Sigmoid colon (tissue), 7 donors: ENCODE measurements at places on chromosomes 4 and X. TPM values are rescaled to one million over a fixed set of nuclear protein-coding genes. Genes with fewer than 3 reads are reported as not detected.
A peak's percentile ranks its signal among the peaks of the same experiment; 100 is the strongest.

DNA sequence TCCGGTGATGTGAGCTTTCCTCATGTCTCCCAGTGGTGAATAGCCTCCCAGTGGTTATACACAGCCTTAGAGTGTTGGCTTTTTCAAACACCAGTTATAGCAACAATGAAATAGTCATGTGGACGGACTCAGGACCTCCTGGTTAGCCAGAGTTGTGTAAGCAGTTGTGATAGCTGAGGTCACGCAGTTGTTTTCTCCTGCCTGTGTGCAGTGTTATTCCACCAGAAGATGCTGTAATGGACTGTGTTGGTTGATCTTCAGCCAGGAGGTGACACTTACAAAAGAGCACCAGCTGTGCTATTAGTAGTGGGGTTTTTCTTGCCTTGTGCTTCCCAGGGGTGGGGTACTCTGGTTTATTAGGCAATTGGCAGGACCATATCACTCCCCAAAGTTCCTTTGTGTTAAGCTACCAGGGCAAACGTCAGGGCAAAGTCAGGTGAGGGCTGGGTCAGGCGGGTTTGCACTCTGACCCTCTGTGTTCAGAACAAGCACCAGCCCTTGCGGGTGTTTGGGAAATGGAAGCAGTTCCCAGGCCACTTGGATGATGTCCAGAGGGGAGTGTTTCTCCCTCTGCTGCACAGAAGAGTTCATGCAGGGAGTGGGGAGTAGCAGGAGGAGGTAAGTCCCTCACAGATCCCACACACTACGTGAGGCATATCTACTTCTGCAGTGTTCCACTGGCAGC lies 252.6 kb downstream of the TMEM47 start:
- H3K4me1 ChIP-seq, result no peaks in the 10 kb centered on the region
- no peak overlapping the region for H3K27ac ChIP-seq
- H3K36me3 ChIP-seq, result no peaks in the 10 kb centered on the region

DNA sequence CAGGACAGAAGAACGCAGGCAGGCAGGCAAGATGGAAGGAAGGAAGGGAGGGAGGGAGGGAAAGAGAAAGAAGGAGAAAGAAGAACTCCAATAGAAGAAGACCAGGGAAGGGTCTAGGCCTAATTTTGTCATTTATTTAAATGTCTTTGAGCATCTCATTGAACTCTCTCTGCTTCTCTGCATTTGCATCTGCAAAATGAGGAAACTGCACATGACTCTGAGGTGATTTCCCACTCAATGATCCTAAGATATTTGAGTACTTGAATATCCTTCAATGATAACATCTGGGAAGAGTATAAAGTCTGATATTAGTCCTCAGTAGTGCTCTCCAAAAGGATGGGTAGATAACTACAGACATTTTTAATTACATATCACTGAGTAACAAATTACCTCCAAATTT lies 33.1 kb upstream of the RBPJ start:
- no peak overlapping the region for H3K4me3 ChIP-seq
- H3K4me1 ChIP-seq, result no peaks in the 10 kb centered on the region
- H3K27me3 ChIP-seq, result no peaks in the 10 kb centered on the region

GRCh38 chrX:9127986-9128385 lies 94.1 kb upstream of the FAM9B start:
- H3K4me3 ChIP-seq, result no peak overlapping the region
- H3K36me3 ChIP-seq, result no peaks in the 10 kb centered on the region
- no peak for DNase-seq

- no peak overlapping the region for H3K27ac ChIP-seq
- no peaks in the 10 kb centered on the region for H3K4me1 ChIP-seq
- H3K36me3 ChIP-seq, result no peaks in the 10 kb centered on the region
- DNase-seq, result no peak
- H3K27me3 ChIP-seq, result no peaks in the 10 kb centered on the region
These were observed 201.3 kb upstream of the GNPDA2 start for GRCh38 chr4:44927399-44928380.

- no peaks in the 10 kb centered on the region for H3K27me3 ChIP-seq
- H3K27ac ChIP-seq, result no peak overlapping the region
- H3K36me3 ChIP-seq, result no peaks in the 10 kb centered on the region
- no peaks in the 10 kb centered on the region for H3K4me1 ChIP-seq
- no peak overlapping the region for H3K4me3 ChIP-seq
These were observed 458.1 kb upstream of the INTU start for GRCh38 chr4:127174616-127175015.

DNA sequence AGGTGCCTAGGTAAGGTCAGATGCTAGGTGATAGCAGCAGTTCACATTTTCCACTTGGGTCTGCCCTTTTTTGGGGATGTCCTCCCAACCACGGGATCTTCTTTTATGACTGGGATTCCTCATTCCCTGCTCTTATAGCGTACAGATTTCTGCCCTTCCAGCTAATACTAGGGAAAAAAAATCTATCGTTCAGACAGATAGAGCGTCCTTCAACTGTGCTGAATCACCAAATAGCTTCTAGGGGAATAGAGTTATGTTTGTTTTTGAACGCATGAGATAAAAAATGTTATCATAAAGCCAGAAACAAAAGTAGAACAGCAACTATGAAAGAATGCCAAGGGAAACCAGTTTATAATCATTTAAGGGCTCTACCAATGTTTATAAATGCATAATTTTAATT lies 13.0 kb downstream of the RAP2C start:
- H3K27ac ChIP-seq, result no peak overlapping the region
- no peaks in the 10 kb centered on the region for H3K27me3 ChIP-seq
- H3K4me1 ChIP-seq, result no peaks in the 10 kb centered on the region
- no peak for DNase-seq
- no peak overlapping the region for H3K4me3 ChIP-seq

DNA sequence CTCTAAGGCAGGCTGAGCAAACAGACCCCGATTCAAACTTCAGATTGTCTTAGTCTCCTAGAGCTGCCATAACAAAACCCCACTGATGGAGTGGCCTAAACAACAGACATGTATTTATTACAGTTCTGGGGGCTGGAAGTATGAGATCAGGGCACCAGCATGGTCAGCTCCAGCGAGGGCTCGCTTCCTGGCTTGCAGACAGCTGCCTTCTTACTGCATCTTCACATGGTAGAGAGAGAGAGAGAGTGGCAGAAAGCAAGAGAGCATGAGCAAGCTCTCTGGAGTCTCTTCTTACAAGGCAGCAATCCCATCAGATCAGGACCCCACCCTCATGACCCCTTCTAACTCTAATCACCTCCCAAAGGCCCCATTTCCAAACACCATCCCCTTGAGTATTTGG lies 22.3 kb upstream of the SORCS2 start:
- H3K27me3 ChIP-seq, result no peaks in the 10 kb centered on the region
- no peak overlapping the region for H3K4me3 ChIP-seq
- no peaks in the 10 kb centered on the region for H3K36me3 ChIP-seq
- no peak for DNase-seq
- H3K27ac ChIP-seq, result no peak overlapping the region

DNA sequence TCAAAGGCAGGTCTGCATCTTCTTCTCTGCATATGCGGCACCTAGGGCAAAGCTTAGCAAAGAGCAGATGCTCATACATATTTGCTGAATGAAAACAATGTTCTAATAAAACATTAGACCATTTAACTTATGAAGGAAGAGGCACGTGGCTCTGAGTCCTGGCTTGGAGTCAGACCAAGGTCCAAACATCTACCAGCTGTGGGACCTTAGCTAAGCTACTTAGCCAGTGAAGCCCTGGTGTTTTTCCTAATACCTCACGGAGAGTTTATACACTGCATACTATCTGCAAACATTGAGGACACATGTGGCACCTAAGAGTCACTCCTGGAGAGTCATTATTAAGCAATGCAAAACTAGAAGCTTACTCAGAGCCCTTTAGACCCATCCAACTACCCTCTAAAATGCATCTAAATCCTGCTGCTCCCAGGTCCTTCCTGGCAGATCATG lies 9.0 kb downstream of the PDGFC start:
- peak; percentile 91 for DNase-seq
- H3K36me3 ChIP-seq, result no peaks in the 10 kb centered on the region
- H3K27ac ChIP-seq, result peak overlapping the region; percentile 72
- H3K4me1 ChIP-seq, result peaks cover 44% of the 10 kb centered on the region
- H3K27me3 ChIP-seq, result no peaks in the 10 kb centered on the region

DNA sequence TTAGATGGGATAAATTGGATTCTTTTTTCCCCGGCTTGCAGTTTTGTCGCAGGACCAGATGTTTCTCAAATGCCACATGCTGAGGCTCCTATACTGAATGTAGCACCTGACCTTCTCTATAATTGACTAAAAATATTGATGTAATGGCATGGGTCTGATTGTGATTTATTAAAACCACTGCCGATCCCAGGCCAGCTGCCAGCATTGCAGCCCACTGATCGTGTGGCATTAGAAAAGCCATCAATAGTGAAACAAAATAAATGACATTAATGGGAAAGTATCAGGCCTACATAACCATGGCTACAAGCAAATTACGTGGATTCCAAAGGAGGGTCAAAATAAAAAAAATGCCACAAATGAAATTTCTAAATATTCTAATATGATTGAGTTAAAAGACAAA lies 98.7 kb downstream of the MAB21L2 start:
- no peak overlapping the region for H3K27ac ChIP-seq
- DNase-seq, result no peak
- H3K4me3 ChIP-seq, result no peak overlapping the region
- H3K36me3 ChIP-seq, result no peaks in the 10 kb centered on the region
- no peaks in the 10 kb centered on the region for H3K4me1 ChIP-seq
- no peaks in the 10 kb centered on the region for H3K27me3 ChIP-seq

- no peak overlapping the region for H3K27ac ChIP-seq
- no peaks in the 10 kb centered on the region for H3K36me3 ChIP-seq
- no peaks in the 10 kb centered on the region for H3K27me3 ChIP-seq
These were observed 15.1 kb downstream of the S100G start for GRCh38 chrX:16665089-16665488.

- H3K27me3 ChIP-seq, result no peaks in the 10 kb centered on the region
- no peaks in the 10 kb centered on the region for H3K4me1 ChIP-seq
- no peak for DNase-seq
- no peak overlapping the region for H3K4me3 ChIP-seq
- H3K27ac ChIP-seq, result no peak overlapping the region
These were observed 414.9 kb upstream of the PITX2 start for GRCh38 chr4:111037591-111038360.

- no peak overlapping the region for H3K4me3 ChIP-seq
- no peak for DNase-seq
- no peaks in the 10 kb centered on the region for H3K27me3 ChIP-seq
- H3K4me1 ChIP-seq, result no peaks in the 10 kb centered on the region
These were observed 355.9 kb downstream of the OPHN1 start for GRCh38 chrX:68077378-68077777.

DNA sequence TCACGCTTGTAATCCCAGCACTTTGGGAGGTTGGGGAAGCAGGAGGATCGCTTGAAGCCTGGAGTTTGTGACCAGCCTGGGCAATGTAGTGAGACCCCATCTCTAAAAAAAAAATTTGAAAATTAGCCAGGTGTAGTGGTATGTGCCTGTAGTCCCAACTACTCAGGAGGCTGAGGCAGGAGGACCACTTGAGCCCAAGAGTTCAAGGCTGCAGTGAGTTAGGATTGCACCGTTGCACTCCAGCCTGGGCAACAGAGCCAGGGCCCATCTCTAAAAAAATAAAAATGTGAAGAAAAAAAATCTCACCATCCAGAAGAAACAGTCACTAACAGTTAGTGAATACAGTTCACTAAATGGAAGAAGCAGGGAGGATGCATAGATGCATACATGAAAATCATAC lies 34.8 kb downstream of the TMEM271 start:
- no peaks in the 10 kb centered on the region for H3K36me3 ChIP-seq
- H3K4me3 ChIP-seq, result no peak overlapping the region
- no peaks in the 10 kb centered on the region for H3K4me1 ChIP-seq
- no peak overlapping the region for H3K27ac ChIP-seq

DNA sequence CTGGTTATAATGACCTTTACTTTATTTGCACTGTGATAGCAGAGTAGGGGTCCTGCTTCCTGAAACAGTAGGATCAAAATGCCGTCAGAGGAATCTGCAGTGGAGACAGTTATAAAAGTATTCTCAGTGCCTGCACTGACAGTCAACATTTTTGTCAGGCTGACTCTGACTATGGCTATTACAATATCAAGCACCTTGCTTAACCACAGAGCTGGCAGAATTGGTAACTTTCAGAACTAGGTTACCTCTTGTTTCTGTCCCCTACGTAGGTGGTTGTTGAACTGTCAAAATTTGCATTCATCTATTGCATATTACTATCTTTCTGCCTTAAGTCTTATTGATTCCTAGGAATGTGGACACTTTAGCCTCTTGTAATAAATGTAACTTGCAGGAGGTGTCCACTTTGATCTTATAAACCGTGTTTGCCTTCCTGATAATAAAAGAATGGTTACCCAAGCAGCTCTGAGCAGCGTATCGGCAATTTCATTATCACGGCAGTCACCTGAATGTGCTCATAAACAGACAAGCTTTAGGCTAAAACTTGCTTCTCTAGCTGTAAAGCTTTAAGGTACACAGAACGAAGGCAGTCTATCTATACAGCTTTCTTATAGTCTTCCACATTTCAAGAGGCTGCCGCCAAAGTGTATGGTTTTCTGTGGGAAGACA lies 353.0 kb upstream of the GALNT7 start:
- H3K27me3 ChIP-seq, result no peaks in the 10 kb centered on the region
- no peak overlapping the region for H3K4me3 ChIP-seq
- no peak for DNase-seq
- H3K27ac ChIP-seq, result no peak overlapping the region
- no peaks in the 10 kb centered on the region for H3K36me3 ChIP-seq

DNA sequence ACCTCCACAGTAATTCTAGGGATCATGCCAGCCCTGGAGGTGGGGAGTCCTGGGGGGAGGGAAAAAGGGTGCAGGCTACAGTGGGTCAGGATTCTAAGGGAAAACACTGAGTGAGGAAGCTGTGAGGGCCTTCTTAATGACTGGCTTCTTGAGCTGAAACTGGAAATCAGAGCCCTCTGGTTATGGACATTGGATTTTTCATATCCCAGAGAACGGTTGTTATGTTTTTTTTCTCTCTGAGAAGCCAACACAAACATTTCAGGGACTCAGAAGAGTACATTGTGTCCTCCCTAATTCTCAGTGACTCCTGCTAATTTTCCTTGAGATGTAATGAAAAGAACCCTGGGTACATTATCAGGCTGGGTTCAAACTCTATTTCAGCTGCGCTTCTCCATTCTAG lies 162.4 kb upstream of the PRDX4 start:
- no peak overlapping the region for H3K4me3 ChIP-seq
- no peaks in the 10 kb centered on the region for H3K36me3 ChIP-seq
- no peak for DNase-seq
- no peaks in the 10 kb centered on the region for H3K27me3 ChIP-seq
- no peak overlapping the region for H3K27ac ChIP-seq

GRCh38 chrX:134171661-134172587 lies 65.1 kb upstream of the CCDC160 start:
- no peak for DNase-seq
- H3K36me3 ChIP-seq, result no peaks in the 10 kb centered on the region
- H3K4me3 ChIP-seq, result peak overlapping the region; percentile 56
- H3K27me3 ChIP-seq, result no peaks in the 10 kb centered on the region
- peak overlapping the region; percentile 67 for H3K27ac ChIP-seq

GRCh38 chr4:184978211-184978610 lies 40.1 kb upstream of the HELT start:
- H3K4me1 ChIP-seq, result no peaks in the 10 kb centered on the region
- H3K36me3 ChIP-seq, result no peaks in the 10 kb centered on the region
- DNase-seq, result no peak

INPP4B gene
- total RNA-seq, result 19.6 TPM

NPNT gene
- total RNA-seq, result 5.8 TPM

MCF2 gene
- not detected for total RNA-seq

CLCN5 gene
- 2.3 TPM for total RNA-seq

CXCR3 gene
- not detected for total RNA-seq

VEGFD gene
- 8.6 TPM for total RNA-seq

HSFX3 gene
- total RNA-seq, result not detected

SPANXN3 gene
- total RNA-seq, result not detected

SLIT2 gene
- 27.0 TPM for total RNA-seq

FGF13 gene
- 15.0 TPM for total RNA-seq

TMEM271 gene
- total RNA-seq, result not detected

LDB2 gene
- 18.3 TPM for total RNA-seq
